ENCODE measurements at places on chromosomes 7 and 10.

DNA sequence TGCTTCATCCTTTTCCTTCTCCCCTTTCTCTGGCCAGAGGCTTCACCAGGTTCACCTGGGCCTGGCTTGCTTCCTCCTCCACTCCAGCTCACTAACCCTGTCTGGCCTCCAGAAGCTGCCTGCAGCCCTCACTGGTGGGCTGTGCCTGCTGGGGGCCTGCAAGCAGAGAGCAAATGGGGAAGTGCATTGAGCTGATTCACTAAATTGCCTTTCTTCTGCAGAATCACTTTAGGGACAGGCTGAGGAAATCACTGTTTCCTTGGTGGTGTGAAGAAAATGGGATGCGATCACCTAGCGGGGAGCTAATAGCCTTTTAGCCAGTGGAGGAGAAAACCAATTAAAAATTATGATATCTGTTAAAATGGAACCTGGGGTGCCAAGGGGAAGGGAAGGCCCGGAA lies 3.0 kb downstream of the RET start:
- DNase-seq: no peak

- DNase-seq: no peak
Measured at GRCh38 chr10:48981310-48981907, 41.8 kb upstream of the LRRC18 start.

GRCh38 chr10:127250031-127250430 lies 53.6 kb upstream of the INSYN2A start:
- no peak for DNase-seq

- no peak for DNase-seq
Measured at GRCh38 chr7:85041605-85042216, 145.1 kb downstream of the SEMA3D start.

- DNase-seq: no peak
Measured at GRCh38 chr7:7761340-7761973, 43.0 kb upstream of the RPA3 start.

DNA sequence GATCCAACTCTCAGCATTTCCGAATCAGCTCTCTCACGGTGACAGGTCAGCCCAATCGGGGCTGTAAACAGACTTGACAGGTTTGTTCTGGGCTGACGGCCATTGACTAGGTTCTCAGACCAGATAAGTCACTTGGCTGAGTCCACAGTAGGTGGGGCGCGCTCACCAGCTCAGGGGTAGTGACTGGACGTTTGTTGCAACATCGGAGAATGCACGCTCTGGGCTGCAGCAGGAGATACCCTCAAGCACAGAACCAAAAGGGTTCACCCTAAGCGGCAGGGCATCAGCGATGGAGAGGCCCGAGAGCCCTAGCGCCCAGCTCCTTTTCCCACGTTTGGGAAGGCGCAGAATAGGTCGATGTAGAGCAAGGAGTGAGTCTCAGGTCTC lies 1.8 kb downstream of the KLLN start:
- no peak for DNase-seq

GRCh38 chr7:108094933-108095710 lies 35.0 kb downstream of the LAMB4 start:
- no peak for DNase-seq

GRCh38 chr10:93071177-93071472 lies 2.6 kb upstream of the CYP26A1 start:
- DNase-seq: no peak

- DNase-seq: no peak
Measured at GRCh38 chr7:88546808-88547207, 212.7 kb upstream of the ZNF804B start.

- no peak for DNase-seq
Measured at GRCh38 chr10:22343731-22344130, 1.6 kb upstream of the SPAG6 start.

GRCh38 chr10:76085002-76085816 lies 653.8 kb downstream of the LRMDA start:
- DNase-seq: no peak

GRCh38 chr10:71663311-71663710 lies 56.3 kb downstream of the C10orf105 start:
- DNase-seq: no peak

GRCh38 chr10:104254493-104255310 lies at the start of gene GSTO1:
Gene GSTO1, plus strand, starts transcription at chr10:104254892. Its CDS starts 37 bp downstream, at chr10:104254929.
- no peak for DNase-seq

DNA sequence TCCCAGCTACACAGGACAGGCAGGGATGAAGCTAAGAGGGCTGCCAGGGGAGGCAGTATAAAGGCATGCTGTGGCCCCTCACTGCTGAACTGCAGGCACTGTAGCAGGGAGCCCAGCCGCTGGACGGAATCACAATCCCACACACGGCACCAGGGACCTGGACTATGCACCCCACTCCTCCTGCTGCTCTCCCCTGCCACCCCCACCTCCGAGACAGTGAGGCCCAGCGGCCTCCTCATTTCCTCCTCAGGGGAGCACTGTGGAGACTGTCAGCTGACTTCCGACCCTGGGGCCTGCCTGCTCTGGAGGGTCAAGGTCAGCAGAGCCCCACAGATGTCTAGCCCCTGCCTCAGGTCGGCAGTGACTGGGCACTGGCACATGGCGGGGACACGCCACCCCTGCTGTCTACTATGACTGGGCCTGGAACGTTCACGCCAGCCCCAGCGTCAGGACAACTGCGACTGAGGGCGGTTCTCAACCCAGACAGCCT lies 92.7 kb downstream of the FAM53B start:
- no peak for DNase-seq

- DNase-seq: no peak
Measured at GRCh38 chr7:140212100-140212881, 35.5 kb upstream of the KDM7A start.

GRCh38 chr7:155580367-155580766 lies 34.0 kb upstream of the CNPY1 start:
- no peak for DNase-seq

GRCh38 chr7:28328822-28329660 lies 83.3 kb upstream of the CREB5 start:
- no peak for DNase-seq

DNA sequence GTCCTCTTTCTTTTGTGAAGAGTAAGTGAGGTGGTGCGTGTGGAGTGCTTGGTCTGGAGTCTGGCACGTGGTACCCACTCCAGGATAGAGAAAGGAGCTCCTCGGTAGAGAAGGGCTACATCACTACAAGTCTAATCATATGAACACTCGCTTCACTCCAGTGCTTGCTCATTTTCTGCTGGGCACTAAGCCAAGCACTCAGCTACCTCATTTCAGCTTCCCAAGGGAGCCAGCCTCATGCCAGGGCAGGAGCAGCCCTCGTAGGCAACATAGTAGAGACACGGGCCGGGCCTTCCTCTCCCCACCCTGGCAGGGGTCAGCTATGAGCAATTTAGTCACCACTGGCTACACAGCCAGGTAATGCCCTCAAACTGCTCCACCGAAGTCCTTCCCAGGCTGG lies 11.4 kb upstream of the HSPA12A start:
- no peak for DNase-seq

GRCh38 chr10:118698421-118698820 lies 56.3 kb downstream of the CACUL1 start:
- peak; percentile 83 for DNase-seq

DNA sequence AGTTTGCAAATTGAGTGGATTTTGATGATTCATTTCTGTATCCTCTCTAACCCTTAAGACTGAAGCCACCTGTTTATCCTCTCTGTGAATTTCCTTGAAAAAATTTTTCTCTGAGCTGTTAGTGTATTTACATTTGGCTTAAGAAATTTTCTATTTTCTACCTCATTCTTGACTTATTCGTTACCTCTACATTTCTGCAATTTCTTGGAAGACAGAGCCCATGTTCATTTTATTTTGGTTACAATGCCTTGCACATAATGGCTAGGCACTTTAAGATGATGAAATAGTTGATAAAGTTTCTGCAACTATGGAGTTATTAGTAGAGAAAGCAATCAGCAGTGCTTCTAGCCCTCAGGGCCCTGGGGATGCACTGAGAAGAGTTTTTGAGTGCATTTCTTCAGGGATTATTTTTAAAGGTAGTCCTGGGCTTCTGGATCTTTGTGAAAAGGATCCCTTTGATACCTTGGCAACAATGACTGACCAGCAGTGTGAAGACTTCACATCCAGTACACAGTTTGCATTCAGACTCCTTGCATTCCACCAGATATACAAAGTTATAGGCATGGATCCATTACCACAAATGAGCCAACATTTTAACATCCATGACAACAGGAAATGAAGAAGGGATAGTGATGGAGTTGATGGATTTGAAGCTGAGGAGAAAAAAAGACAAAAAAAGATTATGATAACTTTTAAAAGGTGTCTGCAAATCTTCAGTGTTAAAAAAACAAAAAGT lies 68.2 kb downstream of the CH25H start:
- DNase-seq: no peak

DNA sequence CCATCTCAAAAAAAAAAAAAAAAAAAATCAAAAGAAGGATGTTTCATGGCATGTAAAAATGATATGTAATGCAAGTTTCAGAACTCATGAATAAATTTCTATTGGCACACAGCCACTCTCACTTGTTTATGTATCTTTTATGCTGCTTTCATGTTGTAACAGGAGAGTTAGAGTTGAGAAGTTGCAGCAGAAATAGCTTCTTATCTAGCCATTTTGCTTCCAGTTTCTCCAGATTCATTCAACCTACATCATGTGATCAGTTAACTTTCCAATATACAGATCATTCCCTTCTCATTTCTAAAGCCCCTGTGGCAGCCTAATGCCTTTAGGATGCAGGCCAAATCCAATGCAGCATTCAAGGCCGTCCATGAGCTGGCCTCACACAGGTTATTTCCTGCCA lies 30.4 kb downstream of the ZNF786 start:
- DNase-seq: no peak

- DNase-seq: no peak
Measured at GRCh38 chr10:22992075-22992474, 64.2 kb downstream of the ARMC3 start.

DNA sequence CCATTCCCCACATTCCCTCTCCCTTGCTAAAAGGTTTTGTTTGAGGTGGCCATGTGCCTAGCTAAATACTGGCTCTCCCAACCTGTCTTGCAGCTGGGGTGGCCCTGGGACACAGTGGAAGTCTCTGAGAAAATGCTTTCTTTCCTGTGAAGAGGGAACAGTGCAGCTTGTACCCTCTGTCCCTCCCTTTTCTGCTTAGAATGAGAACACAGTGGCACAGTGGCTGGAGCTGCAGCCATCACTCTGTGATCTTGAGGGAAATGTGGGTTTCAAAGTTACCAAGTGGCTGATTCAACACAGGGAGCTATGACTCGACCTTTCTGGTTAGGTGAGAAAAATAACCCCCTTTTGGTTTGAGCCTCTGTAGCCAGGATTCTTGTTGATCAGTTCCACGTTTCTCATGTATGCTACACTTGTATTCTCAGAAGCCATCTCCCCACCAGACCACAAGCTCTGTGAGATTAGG lies 62.7 kb upstream of the CARD11 start:
- no peak for DNase-seq

GRCh38 chr7:150660939-150661613 lies 24.4 kb upstream of the GIMAP2 start:
- no peak for DNase-seq

- DNase-seq: no peak
Measured at GRCh38 chr7:4715410-4715776, 33.3 kb downstream of the FOXK1 start.

DNA sequence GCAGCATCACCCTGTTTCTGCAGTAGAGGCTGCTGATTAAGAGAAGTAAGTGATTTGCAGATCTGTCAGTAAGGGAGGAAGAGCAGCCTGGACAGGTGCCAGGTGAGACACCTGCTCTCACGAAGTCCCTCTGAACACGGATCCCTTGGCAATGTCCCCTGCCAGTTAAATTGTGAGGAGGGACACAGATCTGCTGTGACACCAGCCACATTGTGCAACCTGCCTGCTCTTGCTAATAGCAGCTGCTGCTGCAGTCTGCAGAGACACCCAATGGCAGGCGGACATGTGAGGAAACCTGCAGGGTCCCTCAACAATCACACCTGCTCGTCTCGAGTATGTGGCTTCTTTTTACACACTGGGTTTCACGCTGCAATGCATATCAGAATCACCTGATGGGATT lies 31.9 kb downstream of the ANXA11 start:
- DNase-seq: no peak

DNA sequence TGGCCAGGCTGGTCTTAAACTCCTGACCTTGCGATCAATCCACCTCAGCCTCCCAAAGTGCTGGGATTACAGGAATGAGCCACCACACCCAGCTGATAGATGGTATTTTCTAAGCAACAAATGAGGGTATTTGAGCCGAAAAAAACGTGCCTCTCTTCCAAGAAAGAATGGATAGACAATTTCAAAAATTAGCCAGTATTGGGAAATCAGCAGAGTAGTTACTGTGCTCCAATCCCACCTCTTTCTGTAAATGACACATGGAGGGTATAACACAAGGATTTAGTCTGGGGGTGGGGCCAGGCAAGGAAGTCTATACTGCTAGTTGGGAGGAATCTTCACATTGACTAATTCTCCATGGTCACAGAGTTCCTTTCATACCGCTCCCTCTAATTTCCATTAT lies 9.2 kb upstream of the BPGM start:
- DNase-seq: no peak

DNA sequence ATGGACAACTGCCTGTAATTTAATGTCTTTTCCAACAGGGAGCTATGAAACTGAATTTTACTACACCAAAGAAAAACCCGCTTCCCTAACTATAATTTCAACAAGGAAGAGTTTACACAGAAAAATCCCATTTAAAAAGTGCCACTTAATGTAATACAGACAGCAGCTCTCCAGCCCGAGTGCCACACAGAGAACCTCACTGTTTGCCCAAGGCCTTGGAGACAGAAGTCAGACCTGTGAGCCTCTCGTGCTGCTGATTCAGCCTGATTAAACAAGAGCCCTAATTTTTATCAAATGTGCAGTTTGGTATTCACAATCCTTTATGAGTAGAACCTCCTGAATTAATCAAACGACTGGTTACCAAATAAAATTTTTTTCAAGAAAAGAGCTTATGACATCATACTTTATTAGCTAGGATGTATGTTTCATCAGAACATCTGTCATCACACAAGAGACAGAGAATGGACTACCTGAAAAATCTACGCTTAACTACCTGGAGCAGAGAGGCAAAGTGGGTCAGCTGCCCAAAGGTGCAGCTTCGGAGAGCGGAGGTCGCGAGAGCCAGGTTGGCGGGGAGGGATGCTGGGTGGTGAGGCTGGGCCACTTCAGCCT lies 543.6 kb downstream of the SDK1 start:
- DNase-seq: no peak

DNA sequence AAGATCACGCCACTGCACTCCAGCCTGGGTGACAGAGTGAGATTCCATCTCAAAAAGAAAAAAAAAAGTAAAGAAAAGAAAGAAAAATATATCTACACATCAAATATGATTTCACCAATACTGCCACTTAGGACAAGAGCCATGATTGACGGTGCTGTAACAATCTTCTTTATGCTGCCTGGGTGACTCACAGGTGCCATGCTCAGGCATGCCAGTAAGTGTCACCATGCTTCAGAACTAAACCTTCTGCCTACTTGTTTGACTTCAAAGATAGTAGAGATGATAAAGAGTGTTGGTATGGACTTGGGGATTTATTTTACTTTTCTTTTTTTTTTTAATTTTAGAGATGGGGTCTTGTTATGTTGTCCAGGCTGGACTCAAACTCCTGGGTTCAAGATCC lies 33.6 kb upstream of the DNMBP start:
- no peak for DNase-seq

All from stimulated activated CD8-positive, alpha-beta memory T cell treated with anti-CD3 and anti-CD28 coated beads, Interleukin-15, amount 100 ng/mL, for 4 hours (primary cell).